ENCODE measurements at places on chromosomes 6 and 20.

- DNase-seq: no peak
Measured at GRCh38 chr6:168874637-168875036, 379.0 kb downstream of the THBS2 start.

DNA sequence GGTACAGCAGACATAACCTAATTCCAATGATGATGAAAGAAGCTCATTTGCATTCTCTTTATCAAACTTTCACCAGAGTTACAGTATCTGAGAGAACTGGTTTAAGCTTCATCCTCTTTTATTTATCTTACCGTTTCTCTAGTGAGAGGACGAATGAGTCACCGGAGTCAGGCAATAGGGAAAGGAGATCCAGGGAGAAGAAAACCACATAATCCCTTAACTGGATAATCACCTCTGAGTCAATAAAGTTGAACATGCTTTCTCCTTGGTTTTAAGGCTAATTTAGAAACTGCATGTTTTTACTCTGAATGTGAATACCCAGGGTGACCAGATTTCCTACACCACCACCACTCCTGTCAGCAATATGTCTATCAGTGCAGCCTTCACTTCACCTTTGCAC lies 313.7 kb upstream of the TBX18 start:
- DNase-seq: no peak

- no peak for DNase-seq
Measured at GRCh38 chr6:125273965-125274364, 27.8 kb downstream of the HDDC2 start.

DNA sequence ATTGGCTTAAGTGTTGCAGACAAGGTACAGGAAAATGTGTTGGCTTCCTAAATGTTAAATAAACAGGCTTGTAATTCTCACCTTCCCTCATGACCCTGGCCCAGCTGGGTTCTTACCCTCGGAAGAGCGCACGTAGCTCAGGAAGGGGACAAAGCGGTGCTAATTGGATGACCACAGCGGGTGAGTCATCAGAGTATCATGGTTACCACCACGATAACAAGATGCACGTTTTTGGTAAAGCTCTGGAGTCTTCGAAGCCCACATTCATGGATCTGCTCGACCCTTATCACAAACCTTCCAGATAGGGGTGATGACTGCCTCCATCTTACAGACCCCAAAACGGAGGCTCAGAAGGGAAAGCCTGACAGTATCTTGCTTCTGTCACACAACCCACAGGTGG lies 32.8 kb downstream of the APCDD1L start:
- DNase-seq: no peak

GRCh38 chr6:41503827-41504465 lies 42.2 kb upstream of the FOXP4 start:
- DNase-seq: no peak

GRCh38 chr20:7893014-7893730 lies 47.1 kb downstream of the HAO1 start:
- DNase-seq: no peak
